ENCODE measurements at places on chromosomes 16 and 17.

DNA sequence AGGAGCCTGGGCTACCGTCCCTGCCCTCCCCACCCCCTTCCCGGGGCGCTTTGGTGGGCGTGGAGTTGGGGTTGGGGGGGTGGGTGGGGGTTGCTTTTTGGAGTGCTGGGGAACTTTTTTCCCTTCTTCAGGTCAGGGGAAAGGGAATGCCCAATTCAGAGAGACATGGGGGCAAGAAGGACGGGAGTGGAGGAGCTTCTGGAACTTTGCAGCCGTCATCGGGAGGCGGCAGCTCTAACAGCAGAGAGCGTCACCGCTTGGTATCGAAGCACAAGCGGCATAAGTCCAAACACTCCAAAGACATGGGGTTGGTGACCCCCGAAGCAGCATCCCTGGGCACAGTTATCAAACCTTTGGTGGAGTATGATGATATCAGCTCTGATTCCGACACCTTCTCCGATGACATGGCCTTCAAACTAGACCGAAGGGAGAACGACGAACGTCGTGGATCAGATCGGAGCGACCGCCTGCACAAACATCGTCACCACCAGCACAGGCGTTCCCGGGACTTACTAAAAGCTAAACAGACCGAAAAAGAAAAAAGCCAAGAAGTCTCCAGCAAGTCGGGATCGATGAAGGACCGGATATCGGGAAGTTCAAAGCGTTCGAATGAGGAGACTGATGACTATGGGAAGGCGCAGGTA lies 762 bp downstream of the CDK12 start:
- DNase-seq = no peak

DNA sequence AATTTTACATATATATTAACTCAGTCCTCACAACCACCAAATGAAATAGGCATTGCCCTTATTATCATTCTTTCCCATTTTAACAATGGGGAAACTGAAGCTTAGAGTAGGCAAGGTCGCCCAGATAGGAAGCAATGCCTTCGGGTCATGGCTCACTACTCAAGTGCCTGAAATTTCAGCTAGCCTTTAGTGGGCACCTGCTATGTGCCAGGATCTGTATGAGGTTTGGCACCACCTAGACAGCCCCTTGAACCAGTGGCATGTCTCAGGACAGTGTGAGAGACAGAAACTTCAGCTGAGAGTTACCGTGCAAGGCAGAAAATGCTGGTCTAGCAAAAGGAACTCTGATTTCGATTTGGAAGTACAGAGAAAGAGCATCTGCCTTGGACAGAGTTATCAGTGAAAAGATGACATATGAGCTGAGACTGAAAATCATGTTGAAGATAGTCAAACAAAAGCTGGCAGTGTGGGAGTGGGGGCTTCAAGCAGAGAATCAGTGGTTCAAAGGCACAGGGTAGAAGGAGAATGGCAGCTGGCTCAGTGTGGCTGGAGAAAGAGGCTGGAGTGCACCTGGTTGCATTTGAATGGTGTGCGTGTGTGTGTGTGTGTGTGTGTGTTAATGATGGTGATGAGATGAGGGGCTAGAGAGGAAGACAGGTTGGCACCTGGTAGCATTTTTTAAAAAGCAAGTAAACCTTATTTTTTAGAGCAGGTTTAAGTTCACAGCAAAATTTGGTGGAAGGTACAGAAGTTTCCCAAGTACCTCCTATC lies 29.1 kb downstream of the CDH13 start:
- no peak for DNase-seq

- no peak for DNase-seq
These were observed 68.8 kb upstream of the CDC42EP4 start for GRCh38 chr17:73380439-73381106.

DNA sequence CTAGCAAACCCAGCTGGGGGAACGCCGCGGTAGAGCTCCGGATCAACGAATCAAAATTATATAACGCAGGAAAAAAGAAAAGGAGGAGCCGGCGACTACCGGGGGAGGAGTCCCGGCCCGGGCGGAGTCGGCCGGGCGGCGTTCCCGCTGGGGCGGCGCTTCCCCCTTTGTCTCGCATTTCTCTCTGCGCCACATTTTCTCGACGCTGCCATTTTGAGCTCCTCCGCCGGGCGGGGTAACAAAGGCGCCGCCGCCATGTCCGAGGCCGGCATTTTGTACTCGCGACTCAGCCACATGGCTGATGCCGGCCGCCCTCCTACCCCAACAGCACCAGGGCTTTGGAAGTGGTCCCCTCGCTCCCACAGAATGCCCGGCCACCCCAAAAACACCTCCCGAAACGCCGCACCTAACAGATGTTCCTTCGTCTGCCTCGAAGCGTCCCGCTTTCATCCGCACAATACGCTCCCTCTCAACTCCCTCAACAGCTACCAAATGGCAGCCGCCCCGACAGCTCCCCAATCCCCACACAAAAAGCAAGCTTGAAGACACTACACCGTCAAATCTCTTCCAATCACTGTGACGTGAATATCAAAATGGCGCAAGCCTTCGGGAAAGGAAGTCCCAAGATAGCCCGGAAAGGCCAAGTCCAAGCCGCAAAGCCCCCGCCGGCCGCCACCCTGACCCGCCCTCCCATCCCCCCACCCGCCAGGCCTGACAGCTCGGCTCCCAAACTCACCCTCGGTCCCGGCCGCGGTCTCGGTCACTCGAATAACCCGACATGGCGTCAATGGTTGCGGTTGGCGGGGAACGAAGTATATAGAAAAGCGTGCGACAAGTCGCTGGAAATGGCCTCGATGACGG lies 519 bp downstream of the DDX5 start:
- DNase-seq = peak; percentile 84

DNA sequence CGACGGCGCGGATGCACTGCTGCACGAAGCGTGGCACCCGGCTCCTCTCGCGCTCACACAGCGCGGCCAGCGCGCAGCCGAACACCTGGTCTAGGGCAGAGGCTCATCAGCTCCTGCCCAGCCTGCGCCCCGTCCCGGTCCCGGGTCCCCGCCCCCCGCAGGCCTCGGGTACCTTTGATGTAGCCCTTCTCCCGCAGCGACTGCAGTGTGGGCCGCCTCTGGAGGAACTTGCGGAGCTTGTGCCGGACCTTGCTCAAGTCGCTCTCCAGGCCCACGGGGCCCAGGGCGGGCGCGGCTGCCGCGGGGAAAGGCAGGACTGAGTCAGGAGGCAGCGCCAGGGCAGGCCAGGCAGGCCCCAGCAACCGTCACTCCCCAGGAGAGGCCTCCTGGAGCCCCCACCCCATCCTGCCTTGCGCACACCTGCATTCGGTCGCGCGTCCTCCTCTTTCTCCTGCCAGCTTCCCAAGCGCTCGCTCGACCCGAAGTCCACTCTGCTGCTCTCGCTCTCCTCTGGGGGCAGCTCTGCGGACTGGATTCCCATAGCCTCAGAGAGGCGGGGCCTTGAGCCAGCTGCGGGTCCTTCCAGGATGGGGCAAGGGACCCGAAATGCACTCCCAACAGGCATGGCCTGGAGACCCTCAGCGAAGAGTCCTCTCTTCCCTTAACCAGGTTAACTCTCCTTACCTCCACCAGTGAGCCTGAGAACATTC lies 36.0 kb downstream of the ARHGAP27 start:
- no peak for DNase-seq

- DNase-seq = no peak
These were observed at the start of gene C16orf90 for GRCh38 chr16:3495176-3495575. Gene C16orf90 (minus strand): TSS chr16:3495489. CDS start chr16:3495421, 68 bp downstream.

- no peak for DNase-seq
These were observed 170.8 kb upstream of the RBFOX1 start for GRCh38 chr16:7161891-7162290.

DNA sequence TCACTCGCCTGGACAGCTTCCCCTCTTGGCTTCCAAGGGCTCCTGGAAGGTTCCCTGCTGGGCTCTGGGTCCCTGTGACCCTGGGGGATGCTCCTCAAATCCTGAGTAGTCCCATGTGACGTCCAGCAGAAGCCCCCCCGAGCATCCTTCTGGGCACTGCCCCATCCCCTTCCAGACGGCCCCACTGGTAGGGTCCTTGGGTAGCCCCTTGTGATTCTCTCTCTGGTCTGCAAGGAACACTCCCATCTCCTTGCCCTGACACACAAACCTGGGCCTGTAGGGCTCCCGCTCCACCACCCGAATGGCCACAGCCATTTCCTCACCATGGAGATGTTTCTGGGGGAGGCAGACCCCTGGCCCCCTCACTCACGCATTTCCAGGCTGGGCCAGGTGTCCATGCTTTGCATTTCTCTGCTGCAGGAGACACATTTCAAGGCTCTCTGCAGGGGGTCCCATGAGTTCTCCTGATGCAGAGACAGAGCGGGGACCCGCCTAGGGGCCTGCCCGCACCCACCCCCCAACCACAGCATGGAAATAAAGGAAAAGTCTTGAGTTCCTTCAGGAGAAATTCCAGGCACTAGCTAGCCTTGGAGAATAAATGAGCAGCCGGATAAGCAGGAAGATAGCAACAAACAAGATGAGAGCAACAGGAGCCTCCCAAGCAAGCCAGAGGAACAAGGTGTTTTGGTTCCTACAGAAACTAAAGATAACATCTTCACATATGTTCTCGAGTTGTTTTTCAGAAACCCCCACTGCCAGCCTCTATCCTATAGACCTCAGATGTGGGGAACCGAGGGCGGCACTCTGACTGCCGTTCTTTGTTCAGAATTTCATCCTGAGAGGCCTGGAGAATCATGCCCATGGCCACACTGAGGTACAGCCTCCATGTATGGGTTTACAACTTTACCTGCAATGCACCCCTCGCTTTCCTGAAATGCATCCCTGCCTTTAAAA lies 128.8 kb downstream of the MGAT5B start:
- no peak for DNase-seq

GRCh38 chr17:68324114-68324513 lies 32.8 kb downstream of the ARSG start:
- no peak for DNase-seq

DNA sequence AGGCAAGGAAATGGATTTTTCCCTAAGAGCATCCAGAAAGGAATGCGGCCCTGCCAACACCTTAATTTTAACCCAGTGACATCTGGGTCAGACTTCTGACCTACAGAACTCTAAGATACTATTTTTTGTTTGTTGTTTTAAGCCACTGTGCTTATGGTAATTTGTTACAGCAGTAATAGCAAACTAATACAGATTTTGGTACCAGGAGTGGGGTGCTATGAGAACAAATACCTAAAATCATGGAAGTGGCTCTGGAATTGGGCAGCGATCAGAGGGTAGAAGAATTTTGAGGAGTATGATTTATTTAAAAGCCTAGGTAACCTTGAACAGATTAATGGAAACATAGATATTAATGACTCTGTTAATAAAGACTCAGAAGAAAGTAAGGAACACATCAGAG lies 208.2 kb downstream of the ZNF423 start:
- no peak for DNase-seq

DNA sequence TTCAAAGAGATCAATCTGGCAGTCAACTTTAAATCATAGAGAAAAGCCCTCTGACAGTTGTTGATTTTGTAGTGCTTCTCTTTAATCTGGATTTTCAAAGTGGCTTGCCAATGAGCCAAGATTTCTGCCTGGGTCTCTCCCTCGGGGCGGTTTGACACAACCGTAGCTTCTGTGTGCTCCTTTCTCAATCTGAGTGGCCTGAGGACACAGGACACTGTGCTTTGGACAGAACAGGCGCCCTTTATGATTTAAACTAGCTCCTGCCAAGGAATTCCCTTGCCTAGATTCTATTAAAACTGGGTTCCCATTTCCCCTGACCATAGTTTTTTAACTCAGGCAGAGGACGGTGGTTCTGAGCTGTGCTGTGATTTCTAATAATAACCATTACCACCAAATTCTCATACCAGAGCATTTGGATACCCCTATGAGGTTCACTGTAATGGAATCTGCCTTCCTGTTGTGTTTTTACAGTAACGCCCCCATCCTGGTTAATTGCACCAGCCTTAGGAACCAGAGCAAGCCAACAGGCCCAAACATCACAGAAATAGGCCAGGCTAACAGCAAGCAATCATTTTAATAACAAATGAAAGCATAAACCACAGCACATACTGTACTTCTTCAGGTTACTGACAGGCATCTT lies 4.0 kb downstream of the ZFHX3 start:
- DNase-seq = no peak

DNA sequence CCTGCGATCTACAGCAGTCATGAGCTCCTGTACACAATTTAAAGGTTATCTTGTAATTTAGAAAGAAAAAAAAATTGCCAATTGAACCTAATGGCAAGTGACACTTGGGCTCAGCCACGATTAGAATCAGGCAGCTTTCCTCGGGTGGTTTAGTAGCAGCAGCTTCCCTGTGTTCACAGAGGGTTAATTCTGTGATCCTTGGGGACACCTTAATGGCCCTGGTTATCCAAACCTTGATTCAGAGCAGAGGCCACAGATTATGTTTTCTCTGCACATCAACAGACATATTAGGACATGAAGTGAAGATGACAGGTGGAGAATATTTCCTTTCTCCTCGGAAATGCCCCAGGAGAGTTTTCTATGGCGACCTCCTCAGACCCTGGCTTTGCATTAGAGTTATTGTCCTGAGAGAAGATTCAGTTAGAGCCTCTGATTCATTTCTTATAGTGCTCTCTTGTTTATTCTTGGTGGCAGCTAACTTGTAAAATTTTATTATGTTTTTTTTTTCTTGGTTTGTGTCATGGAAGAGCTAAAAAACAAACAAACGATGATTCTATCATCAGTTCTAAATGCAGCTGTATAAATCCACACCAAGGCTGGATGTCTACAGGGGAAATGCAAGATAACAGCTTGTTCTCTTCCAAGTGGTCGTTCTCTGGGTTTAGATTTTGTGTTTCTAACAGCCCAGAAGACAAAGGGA lies 351.2 kb upstream of the DYNLRB2 start:
- no peak for DNase-seq

- no peak for DNase-seq
These were observed 34.3 kb downstream of the SLC47A1 start for GRCh38 chr17:19568016-19568350.

DNA sequence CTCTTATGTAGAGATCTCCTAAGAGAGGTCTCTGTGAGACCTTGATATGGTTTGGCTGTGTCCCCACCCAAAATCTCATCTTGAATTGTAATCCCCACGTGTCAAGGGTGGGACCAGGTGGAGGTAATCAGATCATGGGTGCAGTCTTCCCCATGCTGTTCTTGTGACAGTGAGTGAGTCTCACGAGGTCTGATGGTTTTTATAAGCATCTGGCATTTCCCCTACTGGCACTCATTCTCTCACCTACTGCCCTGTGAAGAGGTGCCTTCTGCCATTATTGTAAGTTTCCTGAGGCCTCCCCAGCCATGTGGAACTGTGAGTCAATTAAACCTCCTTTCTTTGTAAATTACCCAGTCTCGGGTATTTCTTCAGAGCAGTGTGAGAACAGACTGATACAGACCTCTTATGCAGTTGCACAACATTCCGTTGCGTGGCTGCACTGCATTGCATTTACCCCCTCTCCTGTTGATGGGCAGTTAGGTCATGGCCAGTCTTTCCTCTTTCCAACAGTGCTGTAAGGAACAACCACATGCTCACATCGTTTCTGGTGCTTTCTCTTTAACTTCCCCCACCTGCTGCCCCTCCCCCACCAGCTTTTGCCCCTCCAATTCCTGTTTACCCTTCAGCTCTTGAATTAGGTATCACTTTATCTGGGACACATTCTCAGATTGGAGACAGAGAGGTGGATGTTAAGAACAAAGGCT lies 43.6 kb upstream of the MED9 start:
- no peak for DNase-seq

- peak; percentile 87 for DNase-seq
These were observed 421 bp upstream of the DLX4 start for GRCh38 chr17:49968405-49969133.

GRCh38 chr16:26930786-26931581 lies 135.7 kb upstream of the C16orf82 start:
- DNase-seq = no peak

- no peak for DNase-seq
These were observed 607 bp upstream of the NCOR1 start for GRCh38 chr17:16215965-16216316.

Data from GM13977 (cell line).